ENCODE measurements at places on chromosomes 3 and 15.

DNA sequence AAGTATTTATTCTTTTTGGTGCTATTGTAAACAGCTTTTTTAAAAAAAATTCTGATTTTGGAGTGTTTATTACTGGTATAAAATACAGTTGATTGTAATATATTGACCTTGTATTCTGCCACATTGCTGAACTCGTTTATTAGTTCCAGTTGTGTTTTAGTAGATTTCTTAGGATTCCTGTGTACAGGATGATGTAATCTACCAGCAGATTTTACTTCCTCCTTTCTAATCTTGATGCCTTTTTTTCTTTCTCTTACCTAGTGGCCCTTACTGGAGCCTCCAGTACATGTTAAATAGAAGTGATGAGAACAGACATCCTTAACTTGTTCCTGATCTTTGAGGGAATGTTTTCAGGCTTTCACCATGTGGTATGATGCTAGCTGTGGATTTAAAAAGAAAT, 70.4 kb upstream of the KY start:
- DNase-seq, result no peak

DNA sequence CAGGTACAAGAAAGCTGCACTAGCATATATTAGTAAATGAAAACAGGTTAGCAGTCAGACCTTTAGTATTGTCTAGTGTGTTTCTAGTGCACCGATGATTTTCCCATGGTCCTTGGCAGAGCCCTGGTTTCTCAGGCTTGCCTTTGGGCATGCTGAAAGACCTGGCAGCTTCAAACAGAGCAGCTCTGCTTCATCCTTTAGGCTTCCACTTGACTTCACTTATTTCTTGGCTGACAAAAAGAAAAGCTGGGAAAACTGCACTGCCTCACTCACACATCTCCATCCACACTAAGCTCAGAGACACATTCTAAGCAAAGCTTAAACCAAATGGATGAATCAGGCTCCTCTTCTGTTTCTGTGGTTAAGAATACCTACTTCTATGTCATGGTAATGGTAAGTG, 374.8 kb upstream of the PDZRN3 start:
- peak; percentile 3 for DNase-seq

DNA sequence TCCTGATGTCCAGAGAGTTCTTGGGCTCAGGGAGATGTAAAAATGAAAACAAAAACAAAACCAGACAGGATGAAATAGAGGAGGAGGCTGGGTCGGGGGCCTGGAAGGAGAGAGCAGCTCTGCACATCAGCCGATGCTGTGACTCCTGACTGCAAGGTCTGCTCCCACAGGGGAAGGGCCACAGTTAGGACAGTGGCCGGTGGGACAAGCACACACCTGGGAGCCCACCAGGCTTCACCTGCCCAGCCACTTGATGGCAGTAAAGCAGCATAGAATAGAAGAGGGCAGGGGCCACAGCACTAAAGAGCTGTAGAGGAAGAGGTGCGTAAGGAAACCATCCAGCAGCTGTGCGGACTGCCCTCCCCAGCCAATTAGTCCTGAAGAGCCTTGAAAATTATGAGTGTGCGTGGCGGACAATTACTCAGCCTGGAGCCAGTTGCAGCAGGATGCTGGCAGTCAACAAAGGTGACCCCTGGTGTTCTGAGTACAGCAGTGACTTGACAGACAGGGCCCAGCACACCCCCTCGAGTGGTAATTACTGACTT, 29.8 kb downstream of the ALS2CL start:
- peak; percentile 14 for DNase-seq

GRCh38 chr3:9563851-9564250, 10.2 kb upstream of the LHFPL4 start:
- no peak for DNase-seq

- DNase-seq, result no peak
Measured at GRCh38 chr3:126937533-126937932, 45.4 kb upstream of the PLXNA1 start.

DNA sequence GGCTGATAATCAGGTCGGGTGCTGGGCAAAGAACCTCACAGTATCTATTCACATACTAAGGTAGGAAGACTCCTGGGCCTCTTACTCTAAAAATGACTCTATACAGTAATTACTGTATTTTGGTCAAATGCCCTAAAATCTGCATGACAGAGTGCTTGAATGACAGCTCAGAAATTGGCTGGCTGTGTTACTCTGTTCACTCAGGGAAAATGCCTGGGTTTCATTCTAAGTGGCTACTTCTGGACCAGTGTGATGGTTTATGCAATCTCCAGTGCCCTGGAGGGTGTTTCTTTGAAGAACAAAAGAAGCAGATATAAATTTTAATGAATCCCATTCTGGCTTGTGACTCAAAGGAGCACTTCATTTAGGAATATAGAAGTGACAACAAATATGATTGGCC, 2.2 kb downstream of the GABRR3 start:
- no peak for DNase-seq

DNA sequence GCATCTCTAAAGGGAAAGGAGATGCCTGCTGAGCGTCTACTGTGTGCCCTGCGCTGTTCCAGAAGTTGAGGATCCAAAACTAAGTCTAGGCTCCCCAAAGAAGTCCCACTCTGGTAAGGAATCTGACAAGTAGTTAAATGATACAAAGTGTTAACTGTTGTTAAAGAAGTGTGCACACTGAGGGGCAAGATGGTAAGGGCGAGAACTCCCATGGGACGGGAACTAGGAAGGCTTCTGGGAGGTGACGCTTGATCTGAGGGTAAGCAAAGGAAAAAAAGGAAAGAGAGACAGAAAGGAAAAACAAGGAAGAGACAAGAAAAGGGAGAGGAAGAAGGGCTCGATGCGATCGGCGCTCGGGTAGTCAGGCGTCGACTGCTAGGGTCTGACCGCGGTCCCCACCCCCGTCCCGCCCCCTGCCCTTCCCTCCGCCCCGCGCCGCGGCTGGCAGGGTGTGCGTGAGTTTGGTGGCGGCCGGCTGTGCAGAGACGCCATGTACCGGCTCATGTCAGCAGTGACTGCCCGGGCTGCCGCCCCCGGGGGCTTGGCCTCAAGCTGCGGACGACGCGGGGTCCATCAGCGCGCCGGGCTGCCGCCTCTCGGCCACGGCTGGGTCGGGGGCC, at the start of gene LACTB:
Gene LACTB, plus strand, starts transcription at position 480 of the 620 bp plus-strand sequence. Its CDS starts 11 bp downstream, at position 491.
- peak; percentile 74 for DNase-seq

- no peak for DNase-seq
Measured at GRCh38 chr3:60743631-60744164, 507.6 kb downstream of the FHIT start.

DNA sequence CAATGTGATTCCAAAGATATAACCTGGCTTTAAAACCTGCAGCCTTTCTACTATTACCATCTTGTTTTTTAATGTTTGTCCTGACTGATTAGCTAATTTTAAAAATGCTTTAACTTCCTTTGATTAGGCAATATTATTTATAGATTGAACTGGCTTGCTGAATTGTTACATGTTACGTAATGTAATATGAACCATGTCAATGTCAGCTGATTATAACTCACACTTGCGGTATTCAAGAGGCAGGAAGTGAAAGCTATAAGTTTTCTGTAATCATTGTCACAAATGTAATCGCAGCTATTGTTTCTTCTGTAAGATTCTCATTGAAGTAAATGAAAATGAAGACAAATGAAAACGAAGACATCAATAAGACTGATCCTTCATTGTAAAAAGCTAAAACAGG, 146.8 kb downstream of the ROBO2 start:
- no peak for DNase-seq

DNA sequence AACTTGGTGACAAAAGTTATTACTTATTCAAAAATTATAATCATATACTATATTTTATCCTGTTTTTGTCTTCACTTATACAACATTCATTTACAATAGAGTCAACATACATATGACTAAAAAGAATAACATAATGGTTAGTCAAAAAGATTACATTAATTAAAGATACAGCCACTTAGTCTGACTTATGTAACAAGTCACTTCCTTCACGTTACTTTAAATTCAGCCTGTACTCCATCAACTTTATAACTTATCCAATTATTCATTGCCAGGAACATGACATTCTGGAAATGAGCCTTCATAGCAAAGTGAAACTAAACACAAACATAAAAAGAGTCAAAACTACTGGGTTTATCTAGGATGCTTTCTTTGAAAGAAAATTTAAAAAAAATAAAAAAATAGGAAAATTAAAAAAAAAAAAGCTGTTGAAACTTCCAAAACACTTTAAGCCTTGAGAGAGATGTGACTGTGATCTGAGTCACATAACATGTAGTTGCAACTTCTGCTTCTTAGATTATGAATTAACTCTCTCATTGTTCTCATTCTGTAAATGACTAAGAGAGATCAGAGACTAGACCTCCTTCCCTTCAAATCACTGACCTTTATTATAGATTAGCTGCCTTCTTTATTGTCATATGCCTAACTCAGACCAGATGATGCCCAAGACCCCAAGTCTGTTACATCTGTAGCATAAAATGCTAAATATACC, 107.8 kb downstream of the MYRIP start:
- DNase-seq, result no peak

DNA sequence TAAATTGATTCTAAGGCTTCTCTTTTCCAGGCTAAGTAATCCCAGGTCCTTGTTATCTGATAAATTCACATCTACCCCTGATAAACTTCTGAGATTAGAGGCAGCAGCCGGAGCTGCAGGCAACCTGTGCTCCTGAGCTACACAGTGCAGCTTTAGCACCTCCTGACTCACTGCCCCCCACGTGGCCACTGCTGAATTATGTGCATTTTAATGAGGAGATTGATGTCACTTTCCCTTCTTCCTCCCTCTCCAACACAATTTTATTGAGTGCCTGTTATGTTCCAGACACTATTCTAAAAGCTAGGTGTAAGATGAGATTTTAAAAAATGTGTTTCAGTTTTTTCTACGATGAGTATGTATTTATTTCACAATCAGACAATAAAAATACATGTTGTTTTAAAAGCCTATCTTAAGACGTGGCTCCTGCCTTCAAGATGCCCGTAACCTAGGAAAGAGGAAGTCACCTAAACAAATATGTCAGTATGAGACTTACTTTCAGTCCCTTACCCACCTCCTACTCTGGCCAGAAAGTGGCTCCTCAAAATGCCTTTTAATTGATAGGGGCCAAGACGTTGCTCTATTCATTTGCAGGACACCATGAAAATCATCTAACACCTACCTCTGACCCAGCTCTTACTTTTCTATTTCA, 161.5 kb upstream of the PFN2 start:
- no peak for DNase-seq

DNA sequence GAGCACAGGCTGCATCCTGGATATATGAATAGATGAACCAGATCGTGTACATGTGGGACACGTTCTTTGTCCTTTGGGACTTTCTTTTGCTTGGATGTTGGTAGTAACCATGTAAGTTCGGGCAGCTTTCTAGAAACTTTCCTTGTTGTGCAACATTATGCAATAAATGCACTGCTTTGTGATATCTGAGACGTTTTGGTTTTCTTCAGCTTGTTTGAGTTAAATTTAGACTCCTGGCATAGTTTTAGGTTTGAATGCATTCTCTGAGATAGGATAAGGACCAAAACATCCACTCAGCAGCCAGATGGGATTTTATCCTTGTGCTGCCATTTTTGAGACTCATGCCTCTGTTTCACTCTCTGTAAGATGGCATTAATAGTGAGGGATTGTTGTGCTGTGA, 158.9 kb downstream of the IGF1R start:
- DNase-seq, result peak; percentile 79

GRCh38 chr3:35262406-35262805, 376.9 kb upstream of the ARPP21 start:
- no peak for DNase-seq

- DNase-seq, result no peak
Measured at GRCh38 chr3:44104043-44104442, 137.6 kb upstream of the TOPAZ1 start.

DNA sequence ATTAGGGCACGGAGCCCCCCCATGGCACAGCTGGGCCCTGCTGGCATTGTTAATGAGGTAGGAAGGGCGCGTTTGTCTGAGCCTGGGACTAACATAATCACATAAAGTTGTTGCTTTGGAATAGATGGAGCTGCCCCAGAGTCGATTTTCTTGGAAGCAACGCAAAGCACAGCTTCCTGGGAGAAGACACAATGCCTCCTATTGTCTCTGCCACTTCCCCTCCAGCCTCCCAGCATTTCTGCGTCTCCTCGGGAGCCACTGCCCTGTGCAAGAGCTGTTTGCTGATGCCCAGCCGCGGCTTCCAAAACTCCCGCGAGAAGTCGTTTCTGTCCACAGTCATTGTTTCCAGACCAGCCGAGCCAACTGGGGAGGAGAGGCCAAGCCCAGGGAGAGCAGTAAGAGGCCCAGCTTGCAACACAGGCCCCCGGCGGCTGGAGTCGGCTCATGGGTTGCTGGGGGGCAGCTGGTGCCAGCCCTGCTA, 18.1 kb upstream of the ALDH1A3 start:
- DNase-seq, result no peak

- DNase-seq, result peak; percentile 86
Measured at GRCh38 chr3:162437480-162437879, 940.9 kb downstream of the OTOL1 start.

- peak; percentile 53 for DNase-seq
Measured at GRCh38 chr3:133426721-133427120, 26.9 kb downstream of the BFSP2 start.

- no peak for DNase-seq
Measured at GRCh38 chr3:160806094-160806493, 50.1 kb downstream of the PPM1L start.

DNA sequence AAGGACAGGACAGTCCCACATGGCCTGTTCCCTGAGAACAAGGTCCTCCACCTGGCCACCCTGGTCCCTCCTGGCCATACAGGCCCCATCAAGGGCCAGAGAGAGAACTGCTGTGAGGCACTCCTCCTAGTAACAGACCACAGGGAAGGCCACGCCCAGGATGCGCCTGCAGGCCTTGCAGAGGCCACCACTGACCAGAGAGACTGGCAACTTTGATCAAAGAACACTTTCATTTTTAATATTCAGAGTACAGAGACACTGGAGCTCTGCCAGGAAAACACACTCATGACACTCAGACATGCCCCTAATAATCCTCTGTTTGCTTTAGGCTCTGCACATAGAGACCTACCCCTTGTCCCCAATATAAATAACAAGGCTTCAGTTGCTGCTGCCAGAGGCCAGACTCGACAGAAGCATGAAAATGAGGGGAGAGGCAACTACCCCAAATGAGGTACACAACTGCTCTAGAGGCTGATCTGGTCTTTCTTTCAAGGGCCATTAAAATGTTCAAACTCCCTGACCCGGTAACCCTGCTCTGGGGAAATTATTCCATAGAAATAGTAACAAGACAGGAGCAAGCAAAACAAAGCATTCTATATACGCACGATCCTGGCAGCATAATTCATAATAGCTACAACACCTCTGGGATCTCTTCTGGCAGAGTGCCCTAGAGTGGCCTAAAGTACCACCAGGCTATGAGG, 44.8 kb downstream of the CCDC12 start:
- DNase-seq, result no peak

DNA sequence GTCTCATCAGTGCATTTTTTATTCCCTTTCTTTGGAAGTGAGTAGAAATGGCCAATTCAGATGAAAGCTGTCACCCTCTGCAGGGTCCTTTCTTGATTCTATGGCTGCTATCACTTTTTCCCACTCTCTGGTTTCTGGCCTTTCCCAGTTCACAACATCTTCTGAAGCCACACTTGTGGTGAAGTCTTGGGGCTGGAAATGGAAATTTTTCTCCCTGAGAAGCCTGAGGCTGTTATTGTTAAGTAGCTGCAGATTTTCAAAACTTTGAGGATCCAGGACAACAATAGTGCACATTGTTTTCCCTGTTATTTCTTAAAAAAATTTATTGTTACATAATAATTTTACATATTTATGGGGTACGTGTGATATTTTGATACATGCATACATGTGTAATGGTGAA, 250.3 kb upstream of the RASGRP1 start:
- no peak for DNase-seq

Data from astrocyte (in vitro differentiated cells and primary cell).